H54 (cell line): ENCODE measurements at places on chromosomes 1 and 21.

DNA sequence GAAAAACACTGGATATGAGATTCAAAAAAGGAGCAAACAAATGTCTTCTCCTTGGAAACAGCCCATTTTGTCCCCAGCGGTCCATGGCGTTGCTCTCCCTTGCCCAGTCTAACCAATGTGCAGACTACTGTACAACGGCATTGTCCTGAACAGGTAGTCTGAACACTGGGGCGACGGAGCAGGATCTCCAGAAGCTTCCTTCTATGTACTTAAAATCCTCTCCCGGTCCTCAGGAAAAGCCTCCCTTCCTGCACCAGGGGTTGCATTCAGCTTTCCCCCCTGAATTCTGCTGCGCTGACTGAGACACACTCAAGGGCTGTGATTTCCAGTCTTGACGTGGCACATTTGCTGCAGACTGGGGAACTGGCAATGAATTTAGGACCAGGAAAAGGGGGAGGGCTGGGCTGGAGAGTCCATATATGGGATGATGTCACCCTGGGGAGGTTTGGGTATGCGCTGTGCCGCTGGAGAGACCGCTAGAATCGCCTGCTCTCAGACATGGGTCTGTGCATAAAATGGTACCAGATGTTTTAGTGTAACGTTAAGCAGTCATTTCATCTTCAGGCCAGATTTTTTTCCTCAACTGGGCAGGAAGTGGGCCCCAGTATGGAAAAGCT lies 275.9 kb upstream of the C1orf105 start:
- DNase-seq = no peak

DNA sequence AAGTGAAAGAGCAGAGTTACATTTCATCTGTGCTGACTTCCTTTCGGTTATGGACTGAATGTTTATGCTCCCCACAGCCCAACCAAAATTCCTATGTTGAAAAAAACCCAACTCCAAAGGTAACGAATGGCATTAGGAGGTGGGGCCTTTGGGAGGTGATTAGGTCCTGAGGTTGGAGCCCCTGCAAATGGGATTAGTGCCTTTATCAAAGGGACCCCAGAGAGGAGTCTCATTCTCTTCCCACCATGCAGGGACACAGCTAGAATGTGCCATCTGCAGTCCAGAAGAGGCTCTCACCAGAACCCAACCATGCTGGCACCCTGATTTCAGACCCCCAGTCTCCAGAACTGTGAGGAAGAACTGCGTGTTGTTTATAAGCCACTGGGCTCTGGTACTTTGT lies 199.3 kb downstream of the TOMM20 start:
- DNase-seq = no peak

DNA sequence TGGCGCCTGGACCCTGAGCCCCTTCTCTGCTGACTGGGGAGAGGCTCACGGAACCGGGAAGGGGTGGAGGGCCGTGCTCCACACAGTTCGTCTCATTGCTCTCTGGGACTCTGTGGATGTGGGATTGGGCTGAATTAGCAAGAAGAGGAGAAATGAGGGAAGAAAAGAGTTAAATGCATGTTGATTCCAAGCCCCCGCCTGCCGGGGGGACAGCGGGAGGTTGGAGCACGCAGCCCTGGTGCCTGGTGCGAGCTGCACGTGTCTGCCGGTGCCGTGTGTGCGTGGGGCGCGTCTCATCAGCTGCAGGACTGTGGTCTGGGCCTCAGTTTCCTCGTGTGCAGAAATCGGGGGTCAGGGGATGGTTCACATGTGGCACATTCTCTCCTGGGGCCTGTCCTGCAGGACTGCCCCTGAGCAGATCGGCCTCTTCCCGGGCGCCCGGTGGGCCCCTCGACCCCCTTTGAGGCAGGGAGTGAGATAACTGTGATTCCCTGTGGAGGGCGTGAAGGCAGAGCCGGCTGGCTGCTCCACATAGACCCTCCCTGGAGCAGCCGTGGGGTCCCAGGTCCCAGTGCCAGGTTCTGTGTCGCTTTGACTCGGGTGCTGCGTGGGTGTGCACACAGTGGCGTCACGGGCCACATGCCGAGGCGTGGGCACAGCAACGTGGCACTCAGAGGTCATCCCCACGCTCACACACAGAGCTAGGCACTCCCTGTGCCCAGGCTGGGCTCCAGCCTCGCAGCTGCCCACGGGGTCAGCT lies 11.4 kb downstream of the SAMD11 start:
- DNase-seq = no peak

DNA sequence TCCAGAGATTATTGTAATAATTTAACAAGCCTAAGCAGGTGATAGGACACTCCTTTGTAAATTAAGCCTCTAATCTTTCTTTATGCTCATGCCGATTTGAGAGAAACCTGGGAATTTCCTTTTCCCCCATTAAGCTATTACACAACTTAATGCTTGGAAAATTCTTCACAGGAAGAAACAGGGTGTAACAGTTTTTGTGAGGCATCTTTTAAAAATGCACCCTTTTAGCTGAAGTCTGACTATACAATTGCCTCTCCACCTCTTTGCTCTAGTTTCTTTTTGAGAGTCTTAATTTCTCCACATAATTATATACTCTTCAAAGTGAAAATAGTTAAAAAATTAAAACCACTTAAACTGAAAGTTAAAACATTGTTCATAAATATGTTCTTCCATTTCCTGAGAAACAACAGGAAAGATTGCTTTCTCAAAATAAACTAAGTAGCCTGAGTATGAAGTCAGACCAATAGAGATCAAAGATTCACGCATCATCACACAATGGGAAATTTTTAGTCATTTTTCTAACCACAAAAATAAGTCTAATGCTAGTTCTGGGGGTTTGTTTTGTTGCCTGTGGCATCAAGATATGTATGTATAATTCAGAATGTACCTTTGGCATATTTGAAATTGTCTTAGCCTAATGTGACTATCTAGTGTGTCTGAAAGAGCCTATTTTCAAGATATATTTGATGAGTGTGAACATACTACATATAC lies 34.7 kb downstream of the LRRC8D start:
- DNase-seq = no peak

GRCh38 chr1:214719207-214719606 lies 116.2 kb downstream of the CENPF start:
- no peak for DNase-seq

DNA sequence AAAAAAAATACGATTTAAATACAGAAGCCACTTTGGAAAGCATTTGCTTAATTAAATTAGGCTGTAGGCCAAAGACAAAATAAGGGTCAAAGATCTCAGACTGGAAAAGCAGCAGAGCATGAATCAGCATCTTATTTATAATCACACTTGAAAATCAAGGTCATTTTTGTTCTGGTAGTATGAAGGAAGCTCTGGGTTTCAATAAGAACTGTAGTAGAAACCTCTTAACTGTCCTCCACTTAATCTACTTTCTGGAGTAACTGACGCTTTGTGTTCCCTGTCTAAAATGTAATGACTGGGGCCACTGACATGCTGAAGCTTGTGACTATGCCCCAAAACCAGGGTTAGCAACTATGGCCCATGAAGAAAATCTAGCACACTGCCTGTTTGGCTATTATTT lies 450.7 kb upstream of the ZP4 start:
- DNase-seq = no peak

GRCh38 chr1:100390531-100390930 lies 38.2 kb downstream of the CDC14A start:
- DNase-seq = no peak

DNA sequence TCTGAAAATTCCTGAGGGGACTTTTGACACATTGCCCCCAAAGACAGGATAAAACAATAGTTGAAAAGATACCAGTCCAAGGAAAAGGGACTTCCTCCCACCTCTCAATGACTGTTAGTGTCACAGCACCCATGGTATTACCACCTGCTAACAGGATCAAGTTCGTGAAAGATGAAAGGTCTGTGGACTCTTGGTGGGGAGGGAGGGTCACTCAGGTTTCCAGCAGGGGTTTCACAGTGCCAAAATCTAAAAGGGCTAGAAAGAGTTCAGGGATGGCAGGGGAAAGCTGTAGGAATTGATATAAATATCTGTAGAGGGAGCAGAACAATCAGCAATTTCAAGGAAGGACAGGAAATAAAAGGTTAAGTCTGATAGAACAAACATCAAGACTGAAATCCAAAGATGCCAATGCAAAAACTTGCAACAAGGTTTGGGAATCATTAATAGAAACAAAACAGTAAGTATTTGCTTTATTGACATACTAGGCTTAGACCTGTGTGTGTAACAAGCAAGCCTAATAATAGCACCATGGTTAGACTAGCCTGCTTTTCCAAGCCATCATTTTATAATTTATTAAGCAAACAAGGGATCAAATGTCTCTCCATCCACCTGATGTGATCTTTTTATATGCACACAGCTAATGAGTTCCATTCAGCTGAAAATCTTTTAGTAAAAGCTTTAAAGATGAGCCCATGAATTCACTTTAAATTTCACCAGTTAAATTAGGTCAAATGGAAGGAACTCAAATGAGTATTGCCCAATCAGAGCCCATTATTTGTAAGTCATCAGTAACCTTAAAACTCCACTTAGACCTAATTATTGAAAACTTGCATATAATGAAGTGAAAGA lies 3.7 kb downstream of the MCL1 start:
- DNase-seq = no peak

GRCh38 chr1:229887043-229887822 lies 179.8 kb upstream of the GALNT2 start:
- no peak for DNase-seq
